KG1 (cell line): ENCODE measurements at places on chromosomes 12 and 14.

- no peak for DNase-seq
These were observed 459.5 kb downstream of the RMST start for GRCh38 chr12:97921979-97922722.

DNA sequence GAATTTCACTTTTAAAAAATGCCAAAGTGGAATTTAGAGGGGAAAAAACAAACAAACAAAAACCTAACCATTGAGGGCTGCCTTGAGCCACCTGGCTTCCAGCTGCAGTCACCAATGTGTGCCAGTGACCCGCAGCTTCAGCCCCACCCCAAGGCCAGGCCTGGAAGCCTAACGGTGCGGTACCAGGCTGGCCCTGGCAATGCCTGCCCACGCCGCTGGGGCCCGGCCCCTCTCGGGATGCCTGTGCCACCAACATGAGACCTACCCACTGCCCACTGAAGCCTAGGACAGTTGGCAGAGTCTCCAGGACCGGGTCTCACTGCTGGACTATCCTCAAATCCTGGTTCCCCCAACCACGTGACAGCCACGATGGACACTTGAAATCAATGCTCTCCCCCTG is 96.6 kb downstream of the NCOR2 start:
- DNase-seq, result no peak

- no peak for DNase-seq
These were observed 61.9 kb downstream of the DRAM1 start for GRCh38 chr12:101939306-101939705.

DNA sequence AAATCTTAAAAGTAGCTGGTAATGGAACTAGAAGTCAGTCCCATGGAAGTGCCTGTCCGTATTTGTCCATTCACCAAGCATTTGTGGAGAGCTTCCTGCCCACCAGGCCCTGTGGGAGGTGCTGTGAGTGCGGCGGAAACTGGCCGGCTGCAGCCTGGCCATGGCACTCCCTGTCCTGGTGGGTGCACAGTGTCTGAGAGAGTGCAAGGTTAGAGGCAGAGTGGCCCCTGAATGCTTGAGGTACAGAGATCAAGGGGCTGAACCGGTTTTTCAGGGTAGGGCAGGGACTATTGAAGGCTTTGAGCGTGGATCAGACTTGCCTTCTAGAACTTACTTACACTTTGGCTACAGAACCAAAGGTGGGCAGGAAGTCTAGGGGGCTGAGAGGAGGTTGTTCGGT is 92.9 kb downstream of the ESR2 start:
- DNase-seq, result no peak

DNA sequence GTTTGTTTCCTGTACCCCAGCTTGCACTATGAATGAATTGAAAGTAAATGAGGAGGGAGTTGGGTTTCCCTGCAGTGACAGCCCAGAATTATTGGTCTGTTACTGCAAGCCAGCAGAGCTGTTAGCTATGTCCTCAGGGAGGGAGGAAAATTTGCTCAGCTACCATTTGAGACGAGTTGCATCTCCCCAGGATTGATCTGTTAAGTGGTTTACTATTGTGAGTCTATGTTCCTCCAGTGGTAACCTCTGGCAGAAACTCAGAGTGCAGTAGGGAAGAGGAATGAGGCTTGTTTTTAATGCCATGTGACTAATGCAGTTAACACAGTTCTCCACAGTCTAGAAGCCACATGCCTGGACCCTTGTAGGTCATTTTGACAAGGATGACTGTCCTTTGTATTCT is 173.9 kb downstream of the SLC15A4 start:
- DNase-seq, result no peak

GRCh38 chr14:64826845-64827244 is 52.9 kb downstream of the SPTB start:
- no peak for DNase-seq

GRCh38 chr12:63826006-63826585 is 18.4 kb upstream of the SRGAP1 start:
- DNase-seq, result no peak

DNA sequence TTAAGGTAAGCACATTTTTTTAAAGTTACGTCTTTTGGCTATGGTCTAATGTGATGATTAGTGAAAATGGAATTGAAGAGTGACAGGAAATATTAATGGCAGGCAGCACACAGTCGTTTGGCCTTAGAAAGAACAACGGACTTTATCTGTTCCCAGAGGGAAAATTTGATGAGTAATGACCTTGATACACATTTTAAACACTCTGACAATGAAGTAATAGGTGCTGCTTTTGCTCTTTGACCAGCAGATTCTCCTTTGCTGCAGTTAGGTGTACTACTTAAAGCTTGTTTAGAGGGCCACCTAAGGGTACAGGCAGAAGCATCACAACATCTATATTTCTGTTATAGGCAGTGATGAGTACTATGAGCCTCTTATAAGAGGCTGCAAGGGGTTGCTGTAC is 27.1 kb upstream of the RNU6-8 start:
- no peak for DNase-seq

DNA sequence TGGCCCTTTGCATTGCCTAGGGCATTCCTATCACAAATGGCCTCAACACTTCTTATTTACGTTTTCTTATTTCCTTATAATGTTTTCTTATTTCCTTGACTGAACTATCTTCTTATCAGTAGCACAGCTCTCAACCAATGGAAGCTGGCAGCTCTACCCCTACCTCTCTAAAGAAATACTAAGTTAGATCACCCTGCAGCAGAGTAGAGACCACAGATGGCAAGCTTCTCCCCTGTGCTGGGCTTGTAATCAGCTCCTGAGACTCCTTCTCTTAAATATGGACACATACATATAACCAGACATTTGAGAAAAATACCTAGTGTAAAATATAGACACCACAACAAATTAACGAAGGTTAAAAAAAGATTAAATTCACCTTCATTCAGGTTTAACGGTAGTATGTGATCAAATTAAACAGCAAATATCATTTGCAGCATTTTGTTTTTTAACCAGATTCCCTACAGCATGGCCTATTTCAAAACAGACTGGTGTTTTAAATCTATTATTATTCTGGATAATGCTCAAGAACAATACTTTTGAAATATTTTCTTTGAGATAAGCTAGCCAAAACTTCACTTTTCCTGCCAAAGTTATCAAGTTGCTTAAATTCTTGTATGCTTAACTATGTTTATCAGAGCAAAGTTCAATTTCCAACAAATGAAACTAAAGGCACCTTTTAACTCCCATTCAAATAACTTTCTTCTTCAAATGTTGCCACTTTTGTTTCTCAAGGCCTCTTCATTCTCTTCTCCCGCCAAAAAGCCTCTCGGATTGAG is 54.3 kb downstream of the SLC41A2 start:
- no peak for DNase-seq

GRCh38 chr12:109695416-109695815 is 18.2 kb upstream of the FAM222A start:
- no peak for DNase-seq

DNA sequence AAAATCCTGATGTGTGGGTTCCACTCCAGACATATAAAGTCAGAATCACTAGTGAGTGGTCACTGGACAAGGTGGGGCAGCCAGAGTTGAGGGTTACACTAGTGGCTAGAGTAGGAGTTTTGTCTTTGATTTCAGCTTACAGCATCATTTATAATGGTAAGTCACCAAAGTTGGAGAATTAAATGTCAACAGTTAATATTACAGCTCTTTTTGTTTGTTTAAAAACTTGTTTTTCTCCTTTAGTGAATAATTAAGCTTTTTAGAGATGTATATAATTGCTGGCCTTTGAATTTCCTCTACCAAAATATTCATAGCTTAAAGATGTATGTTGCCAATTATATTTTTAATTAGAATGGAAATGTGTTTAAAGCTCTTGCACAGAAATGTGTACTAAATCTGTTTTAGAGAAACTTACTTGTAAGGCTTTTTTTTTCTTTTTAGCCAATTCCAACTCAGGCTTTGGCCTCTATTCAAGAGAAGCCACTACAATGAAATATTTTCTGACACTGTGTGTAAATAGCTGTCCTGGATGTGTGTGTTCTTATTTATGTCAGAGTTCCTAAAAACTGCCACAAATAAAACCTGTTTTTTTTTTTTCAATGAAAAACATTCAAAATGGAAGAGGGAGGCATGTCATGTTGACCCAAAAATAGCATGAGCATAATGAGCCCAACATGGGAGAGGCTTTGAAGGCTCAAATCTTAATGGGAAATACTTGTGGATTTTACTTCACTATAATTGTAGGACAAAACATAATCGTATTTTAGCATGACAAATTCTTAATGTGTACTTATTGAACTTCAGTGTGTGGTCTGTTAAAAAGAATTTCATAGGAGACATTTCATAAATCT is 92.2 kb downstream of the TBC1D30 start:
- DNase-seq, result no peak

GRCh38 chr12:101186291-101186690 is 23.7 kb downstream of the SLC5A8 start:
- DNase-seq, result no peak

GRCh38 chr12:115351514-115352077 is 667.6 kb upstream of the TBX3 start:
- no peak for DNase-seq

- DNase-seq, result no peak
These were observed 366.3 kb upstream of the GARIN6 start for GRCh38 chr12:99281277-99281676.

DNA sequence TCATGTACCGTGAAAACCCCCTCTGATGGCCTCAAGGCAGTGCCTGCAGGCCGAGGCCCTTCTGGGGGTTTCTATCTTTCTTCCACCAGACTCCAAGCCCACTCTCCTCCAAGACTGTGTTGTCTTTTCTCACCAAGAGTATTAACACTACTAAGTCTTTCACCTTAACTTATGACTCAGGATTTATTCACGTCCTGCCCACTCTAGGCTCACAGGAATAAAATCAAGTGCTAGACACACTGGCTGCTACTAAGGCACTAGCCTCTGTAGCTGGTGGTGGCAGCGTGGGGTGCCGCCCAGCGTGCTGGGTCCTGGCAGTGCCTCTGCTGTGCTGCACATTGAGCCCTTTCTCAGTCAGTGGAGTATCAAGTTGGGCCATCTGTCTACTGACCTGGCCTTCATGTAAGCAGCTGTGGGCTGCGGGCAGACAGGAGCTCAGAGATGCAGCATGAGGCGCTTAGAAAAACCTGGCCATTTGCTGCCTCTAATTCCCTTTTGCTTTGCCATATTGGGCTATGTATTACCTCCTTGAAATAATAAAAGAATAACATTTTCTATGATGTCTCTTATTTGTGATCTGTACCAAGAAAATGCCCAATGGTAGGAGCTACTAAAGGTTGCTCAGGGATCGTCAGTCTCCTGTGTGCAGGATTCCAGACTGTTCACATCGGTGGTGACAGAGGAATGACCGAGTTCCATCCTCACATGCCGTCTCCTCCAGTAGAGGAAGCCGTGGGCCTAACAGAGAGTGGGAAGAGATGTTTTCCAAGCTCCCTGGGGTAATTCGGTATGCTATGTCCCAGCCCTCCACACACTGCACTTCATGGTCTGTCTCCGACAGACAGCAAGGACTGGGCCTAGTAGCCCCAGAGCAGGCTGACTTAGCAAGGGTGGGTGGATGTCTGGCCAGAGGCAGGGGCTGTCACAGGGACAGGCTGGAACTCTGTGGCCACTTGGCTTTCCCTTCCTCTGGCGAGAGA is 39.9 kb downstream of the MAX start:
- no peak for DNase-seq

DNA sequence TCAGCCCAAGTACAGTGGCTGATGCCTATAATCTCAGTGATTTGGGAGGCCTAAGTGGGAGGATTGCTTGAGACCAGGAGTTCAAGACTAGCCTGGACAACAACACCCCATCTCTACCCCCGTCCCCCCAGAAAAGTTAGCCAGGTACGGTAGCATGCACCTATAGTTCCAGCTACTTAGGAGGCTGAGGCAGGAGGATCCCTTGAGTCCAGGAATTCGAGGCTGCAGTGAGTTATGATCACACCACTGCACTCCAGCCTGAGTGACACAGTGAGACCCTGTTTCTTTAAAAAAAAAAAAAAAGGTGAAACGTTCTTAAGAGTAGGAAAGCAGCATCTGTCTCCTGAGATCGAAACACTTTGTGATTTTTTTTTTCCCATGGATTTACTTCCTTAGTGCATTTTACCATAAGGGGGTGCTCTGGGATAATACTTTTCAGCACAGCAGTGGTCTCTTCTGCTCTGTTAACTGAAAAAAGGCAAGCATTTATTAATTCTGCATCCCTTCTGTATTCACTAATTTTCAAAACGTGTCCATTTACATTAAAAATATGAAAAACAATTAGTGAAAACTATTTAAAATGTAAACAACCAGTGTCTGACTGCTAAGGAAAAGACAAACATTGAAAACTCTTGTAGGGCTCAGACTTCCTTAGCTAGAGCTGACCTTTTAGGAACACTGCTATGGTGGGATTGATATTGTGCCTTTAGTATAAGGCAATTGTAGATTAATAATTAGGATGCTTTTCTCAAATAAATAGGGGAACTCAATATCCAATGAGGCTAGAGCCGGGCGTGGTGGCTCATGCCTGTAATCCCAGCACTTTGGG is 31.2 kb upstream of the USP44 start:
- DNase-seq, result no peak

DNA sequence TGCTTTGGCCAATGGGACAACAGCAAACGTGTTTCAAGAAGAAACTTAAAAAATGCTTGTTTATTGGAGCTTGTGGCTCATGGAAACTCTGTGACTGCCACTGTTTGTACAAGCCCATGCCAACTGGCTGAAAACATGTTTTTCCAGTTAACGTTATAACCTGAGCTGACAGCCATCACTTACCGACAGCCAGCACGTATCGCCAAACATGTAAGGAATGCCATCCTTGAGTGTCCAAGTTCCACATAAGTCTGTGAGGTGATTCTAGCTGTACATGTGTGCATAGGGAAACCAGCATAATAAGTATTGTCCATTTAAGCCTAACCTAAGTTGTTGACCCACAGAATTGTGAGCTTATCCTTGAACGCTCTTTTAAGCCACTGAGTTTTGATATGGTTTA is 596.9 kb downstream of the TRHDE start:
- DNase-seq, result no peak

- DNase-seq, result no peak
These were observed 564.5 kb downstream of the BCL11B start for GRCh38 chr14:98707522-98707921.

- no peak for DNase-seq
These were observed 118.9 kb downstream of the CHST11 start for GRCh38 chr12:104575442-104576186.
